Activated naive CD4-positive, alpha-beta T cell (primary cell): ENCODE measurements at places on chromosomes 13 and 19.
A peak's percentile ranks its signal among the peaks of the same experiment; 100 is the strongest.

- DNase-seq = no peak
Measured at GRCh38 chr19:32744555-32745325, 25.2 kb downstream of the TDRD12 start.

DNA sequence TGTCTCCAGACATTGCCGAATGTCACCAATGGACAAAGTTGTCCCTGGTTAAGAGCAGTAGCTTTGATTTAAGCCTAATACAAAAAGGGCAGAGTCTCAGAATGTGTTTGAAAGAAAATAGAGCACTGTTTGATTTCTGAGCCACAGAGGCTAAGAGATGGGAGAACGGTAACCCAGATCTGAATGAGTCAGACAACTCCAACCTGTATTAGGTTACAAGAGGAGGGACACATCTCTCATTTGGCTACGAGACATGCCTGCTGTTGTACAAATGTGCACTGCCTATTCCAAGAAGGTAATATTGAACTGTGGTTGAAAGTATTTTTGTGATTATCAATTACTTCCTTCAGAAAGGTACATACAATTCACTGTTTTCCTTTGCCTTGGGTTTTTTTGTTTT, 4.9 kb upstream of the HSPH1 start:
- no peak for DNase-seq

- DNase-seq = no peak
Measured at GRCh38 chr13:33326246-33326645, 40.7 kb upstream of the STARD13 start.

- DNase-seq = no peak
Measured at GRCh38 chr13:23321535-23322241, 111.8 kb downstream of the SACS start.

DNA sequence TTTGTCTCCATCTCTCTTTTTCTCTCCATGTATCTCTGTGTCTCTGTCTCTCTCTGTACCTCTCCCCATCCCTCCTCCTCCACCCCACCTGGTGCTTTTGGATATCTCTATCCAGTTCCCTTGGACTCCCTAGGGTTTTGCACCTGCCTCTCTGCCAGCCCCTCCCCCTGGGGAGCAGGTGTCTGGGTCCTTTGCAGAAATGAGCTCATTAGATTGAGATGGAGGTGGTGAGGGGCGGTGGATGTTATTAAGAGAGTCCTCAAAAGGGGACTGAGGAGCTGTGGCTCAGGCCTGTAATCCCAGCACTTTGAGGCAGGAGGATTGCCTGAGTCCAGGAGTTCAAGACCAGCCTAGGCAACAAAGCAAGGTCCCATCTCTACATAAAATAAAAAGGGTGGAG, 2.1 kb downstream of the KCNN4 start:
- DNase-seq = no peak

DNA sequence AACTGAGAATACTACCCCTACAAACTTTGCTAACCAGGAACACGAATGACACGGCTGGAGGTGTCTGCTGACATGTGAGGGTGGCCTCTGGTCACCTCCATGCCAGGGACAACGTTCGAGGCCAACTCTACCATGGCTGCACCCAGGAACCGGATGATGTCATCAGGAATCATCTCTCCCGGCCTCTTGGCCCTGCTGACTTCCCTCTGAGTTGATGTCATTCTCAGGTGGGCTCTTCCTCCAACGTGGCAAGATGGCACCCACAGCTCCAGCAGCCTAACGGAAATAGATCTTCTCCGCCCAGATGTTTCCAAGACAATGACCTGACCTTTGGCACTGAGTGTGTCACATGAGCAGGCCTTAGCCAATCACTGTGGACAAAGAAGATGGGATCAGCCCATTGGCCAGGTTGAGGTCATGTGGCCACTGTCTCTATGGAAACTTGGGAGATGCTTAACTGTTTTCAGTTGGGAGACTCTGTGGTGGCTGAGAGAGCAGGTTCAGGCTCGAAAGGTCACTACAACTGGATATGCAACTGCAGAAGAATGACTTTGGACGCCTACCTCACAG, 15.0 kb downstream of the MBD3L2B start:
- DNase-seq = no peak

- DNase-seq = no peak
Measured at GRCh38 chr13:113267642-113268405, 29.2 kb upstream of the LAMP1 start.

- DNase-seq = no peak
Measured at GRCh38 chr13:72788831-72789230, 6.9 kb downstream of the PIBF1 start.

DNA sequence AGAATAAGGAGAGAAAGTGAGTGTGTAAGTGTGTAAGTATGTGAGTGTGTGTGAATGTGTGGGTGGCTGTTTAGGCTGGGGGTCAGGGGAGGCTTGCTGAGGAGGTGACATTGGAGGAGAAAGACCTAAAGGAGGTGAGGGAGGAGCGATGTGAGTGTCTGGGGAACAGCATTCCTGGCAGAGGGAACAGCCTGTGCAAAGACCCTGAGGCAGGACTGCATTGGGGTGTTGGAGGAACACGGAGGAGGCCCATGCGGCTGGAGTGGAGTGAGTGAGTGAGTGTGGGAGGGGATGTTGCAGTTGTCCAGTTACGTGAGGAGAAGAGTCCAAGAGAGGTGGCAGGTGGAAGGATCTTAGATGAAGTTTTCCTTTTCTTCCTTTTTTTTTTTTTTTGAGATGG, 31.8 kb downstream of the NFILZ start:
- DNase-seq = no peak

GRCh38 chr13:29498426-29499040, 97.0 kb downstream of the SLC7A1 start:
- DNase-seq = no peak

GRCh38 chr13:97256343-97256783, 34.2 kb downstream of the MBNL2 start:
- no peak for DNase-seq

DNA sequence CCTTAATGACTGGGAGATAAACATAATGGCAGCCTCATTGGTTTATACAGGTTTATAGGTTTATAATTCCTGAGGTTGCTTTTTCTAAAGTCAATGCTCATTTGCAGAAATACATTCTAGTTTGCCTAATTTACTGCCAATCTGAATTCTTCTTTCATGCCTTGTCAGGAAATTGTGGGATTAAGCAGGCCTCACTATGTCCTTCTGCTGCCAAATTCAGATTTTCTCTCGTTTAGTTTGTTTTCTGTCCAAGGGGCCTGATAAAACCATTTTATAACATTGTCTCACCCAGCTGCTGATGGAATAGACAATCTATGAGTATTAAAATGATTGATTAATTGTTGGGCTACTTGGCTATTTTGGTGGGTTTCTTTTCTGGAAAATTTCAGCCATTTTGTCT, 42.4 kb upstream of the OBI1 start:
- DNase-seq = no peak

DNA sequence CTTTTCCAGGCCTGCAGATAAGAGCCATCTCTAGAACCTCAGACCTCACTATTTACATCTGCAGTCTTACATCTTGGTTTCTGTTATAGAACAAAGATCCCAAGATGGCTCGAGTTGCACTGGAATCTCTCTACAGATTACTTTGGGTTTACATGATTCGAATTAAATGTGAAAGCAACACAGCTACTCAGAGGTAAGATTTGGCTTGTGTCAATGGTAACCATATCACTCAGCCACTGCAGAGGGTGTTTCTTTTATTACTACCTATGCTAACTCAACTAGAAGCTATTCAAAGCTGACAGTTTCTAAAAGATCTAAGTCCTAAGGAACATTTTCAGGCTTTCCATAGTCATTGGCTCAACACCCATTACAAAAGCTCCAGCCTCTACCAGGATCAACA, 115.6 kb downstream of the FRY start:
- no peak for DNase-seq

- DNase-seq = no peak
Measured at GRCh38 chr19:42629191-42629590, 34.5 kb upstream of the CEACAM8 start.

- DNase-seq = peak; percentile 52
Measured at GRCh38 chr19:13154911-13155471, 4.8 kb downstream of the IER2 start.

DNA sequence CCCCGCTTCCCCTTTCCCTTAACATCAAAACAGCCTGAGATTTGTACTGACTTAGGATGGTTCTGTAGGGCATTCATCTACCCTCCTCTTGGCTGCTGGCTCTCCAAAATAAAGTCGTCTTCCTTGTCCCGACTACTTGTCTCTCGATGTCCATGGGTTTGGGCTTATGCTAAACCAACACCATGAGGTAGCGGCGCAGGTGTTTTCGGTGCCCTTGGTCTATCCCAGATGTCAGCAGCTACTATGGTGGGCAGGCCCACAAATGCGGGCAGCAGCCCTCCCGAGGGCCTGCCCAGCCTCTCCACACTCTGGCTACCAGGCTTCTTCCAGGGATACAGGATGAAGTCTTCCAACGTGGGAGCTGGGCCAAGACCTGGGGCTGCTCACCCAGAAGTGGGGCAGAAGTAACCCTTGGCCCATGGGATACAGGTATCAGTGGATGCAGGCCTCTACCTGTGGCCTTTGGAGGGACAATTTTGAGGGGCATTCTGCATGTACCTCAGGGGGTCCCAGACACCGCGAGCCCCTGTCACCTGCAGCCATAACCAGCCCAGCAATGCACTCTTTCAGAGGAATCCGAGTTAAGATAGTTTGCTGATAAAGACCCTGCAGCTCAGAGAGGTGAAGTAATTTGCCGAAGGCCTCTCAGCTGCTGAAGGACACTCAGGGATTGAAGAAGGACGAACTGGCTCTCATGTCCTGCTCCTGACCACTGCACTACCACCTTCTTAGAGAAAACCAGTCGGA, 47.8 kb upstream of the VSTM2B start:
- DNase-seq = no peak

DNA sequence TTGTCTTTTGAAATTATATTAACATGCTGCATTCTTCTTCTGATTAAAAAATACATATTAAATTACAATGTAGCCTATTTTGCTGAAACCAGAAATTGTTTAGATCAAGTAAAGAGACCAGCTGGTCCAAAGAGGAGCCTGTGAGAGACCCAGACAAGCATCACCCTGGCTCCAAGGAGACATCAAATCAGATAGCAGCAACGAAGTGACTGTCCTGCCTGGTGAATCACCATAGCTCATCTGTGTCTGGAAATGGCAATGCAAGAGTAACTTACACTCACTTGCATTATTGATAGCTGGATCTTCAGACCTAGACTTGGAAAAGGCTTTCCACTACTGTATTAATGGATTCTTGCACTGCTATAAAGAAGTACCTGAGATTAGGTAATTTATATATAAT, 169.1 kb downstream of the KCTD12 start:
- no peak for DNase-seq

GRCh38 chr13:27926644-27927434, 7.0 kb downstream of the PDX1 start:
- DNase-seq = no peak

GRCh38 chr13:91085127-91085526, 262.4 kb upstream of the MIR17HG start:
- no peak for DNase-seq

GRCh38 chr13:23820530-23820929, 68.7 kb downstream of the MIPEP start:
- no peak for DNase-seq

DNA sequence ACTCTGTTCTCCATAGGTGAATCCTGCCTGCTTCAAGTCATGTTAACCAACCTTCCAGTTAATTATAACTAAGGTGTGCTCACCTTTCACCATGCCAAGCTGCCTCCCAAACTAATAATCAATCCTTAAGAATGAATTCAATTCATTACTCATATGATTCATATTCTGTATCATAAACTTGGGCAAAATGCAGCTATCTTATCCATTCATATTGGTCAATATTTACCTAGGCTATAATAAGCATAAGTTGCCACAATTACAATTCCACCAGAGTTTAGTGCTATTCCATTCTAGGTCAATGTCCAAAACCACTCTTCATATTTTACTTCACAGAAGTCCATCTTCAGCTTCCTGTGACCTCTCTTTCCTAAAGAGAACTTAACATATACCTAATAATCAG, 13.4 kb downstream of the ELF1 start:
- DNase-seq = no peak

GRCh38 chr19:5839065-5840017, at the start of gene FUT6:
FUT6 (minus strand) TSS chr19:5839702; CDS start chr19:5832567, 7,135 bp downstream.
- no peak for DNase-seq

- no peak for DNase-seq
Measured at GRCh38 chr13:32092496-32092895, 60.9 kb downstream of the FRY start.

DNA sequence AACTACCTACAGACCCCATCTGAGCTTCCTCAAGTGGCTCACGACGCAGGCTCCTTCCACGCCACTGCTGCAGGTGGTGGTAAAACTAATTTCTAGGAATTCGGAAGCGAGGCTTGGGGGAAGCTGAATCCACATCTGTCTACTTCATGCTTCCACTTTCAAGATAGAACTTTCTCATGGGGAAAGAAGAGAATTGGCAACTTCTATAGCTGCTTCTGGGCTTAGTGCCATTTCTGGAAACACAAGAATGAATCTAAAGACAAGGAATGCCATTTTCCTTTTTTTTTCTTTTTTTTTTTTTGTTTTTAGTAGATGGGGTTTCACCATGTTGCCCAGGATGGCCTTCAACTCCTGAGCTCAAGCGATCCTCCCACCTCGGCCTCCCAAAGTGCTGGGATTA, 2.8 kb upstream of the NLRP12 start:
- DNase-seq = no peak

- DNase-seq = no peak
Measured at GRCh38 chr13:100533588-100534041, 55.0 kb downstream of the GGACT start.
